ENCODE measurements at places on chromosomes 12 and 14. TPM values are rescaled to one million over a fixed set of nuclear protein-coding genes. Genes with fewer than 3 reads are reported as not detected.

TGM1 gene
- polyA plus RNA-seq: not detected

CNTN1 gene
- 0.38 TPM for polyA plus RNA-seq

PTPRB gene
- 3.8 TPM for polyA plus RNA-seq

TAS2R9 gene
- polyA plus RNA-seq: not detected

CIROP gene
- 0.09 TPM for polyA plus RNA-seq

FAIM2 gene
- polyA plus RNA-seq: 5.3 TPM

ACYP1 gene
- polyA plus RNA-seq: 19.3 TPM

GLS2 gene
- 0.20 TPM for polyA plus RNA-seq

BDKRB1 gene
- polyA plus RNA-seq: 12.9 TPM

SERPINA12 gene
- not detected for polyA plus RNA-seq
